ENCODE measurements at places on chromosomes 6 and 20.

DNA sequence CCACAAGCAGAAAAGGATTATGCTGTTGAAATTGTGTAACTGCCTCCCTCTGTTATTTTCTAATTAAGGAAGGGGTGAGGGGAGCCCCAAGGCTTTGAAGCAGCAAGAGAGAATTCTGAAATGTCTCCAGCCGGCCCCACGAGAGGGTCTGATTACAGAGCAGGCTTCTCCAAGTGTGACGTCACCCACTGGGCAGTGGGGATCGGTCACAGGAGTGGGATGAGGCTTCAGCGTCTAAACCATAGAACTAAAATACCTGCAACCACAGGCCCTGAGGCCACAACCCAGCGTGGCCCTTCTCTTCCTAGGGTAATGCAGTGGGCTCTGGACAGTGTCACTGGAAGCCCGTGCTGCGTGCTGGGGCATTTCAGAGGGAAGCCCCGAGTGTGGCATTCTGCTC is 38.6 kb upstream of the APCDD1L start:
- DNase-seq: peak; percentile 39

GRCh38 chr6:88124925-88125557 is 41.1 kb downstream of the CNR1 start:
- no peak for DNase-seq

GRCh38 chr6:68693271-68693670 is 58.2 kb downstream of the ADGRB3 start:
- no peak for DNase-seq

GRCh38 chr6:30988209-30988825 is 4.8 kb downstream of the MUC21 start:
- no peak for DNase-seq

DNA sequence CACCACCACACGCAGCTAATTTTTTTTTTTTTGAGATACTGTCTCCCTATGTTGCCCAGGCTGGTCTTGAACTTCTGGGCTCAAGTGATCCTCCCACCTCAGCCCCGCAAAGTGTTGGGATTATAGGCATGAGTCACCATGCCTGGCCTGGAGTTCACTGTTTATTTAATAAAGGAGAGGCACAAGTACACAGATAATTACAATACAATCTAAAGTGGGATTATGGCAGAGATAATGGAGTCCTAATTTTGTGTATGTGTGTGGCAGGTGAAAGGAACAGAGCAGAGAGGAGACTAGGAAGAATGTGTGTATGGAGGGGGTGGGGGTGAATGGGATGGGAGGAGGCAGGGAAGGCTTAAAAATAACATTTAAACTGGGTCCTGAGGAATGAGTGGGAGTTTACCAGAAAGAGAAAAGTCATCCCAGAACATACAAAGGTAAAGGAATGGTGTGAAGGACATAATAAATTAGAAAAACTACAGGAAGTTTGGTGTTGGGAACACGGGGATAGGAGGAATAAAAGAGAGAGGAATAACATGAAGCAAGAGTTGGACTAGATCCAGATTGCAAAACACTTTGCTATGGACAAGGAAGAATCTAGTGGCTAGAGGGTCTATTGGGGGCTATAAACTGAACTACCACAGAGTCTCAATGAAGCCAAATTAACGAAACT is 4.4 kb downstream of the NCOA5 start:
- no peak for DNase-seq

- DNase-seq: no peak
Measured at GRCh38 chr20:42961771-42962170, 227.9 kb downstream of the PTPRT start.

- DNase-seq: no peak
Measured at GRCh38 chr6:36504982-36505381, 42.3 kb downstream of the STK38 start.

- peak; percentile 66 for DNase-seq
Measured at GRCh38 chr20:33299111-33299603, 16.1 kb downstream of the BPIFB1 start.

GRCh38 chr6:39107034-39107433 is 8.0 kb downstream of the SAYSD1 start:
- no peak for DNase-seq

- DNase-seq: no peak
Measured at GRCh38 chr6:90502866-90503407, 83.9 kb downstream of the MAP3K7 start.

DNA sequence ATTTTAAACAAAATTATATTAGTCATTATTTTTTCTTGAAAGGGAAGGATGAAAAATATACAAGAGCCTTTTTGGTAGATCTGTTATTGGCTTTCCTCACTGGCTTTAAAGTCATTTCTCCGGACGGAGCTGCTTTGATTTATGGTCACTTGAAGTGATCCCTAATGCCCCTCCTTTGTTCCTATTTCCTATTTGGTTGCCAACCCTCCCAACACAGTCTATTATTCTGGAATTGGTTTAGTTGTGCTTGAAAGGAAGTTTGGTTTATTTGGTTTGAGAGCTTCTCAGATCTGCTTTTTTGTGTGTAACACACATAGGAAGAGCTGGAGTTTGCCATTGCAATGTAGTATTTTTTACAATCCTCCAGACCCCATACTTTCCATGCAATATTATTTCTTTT is 347.9 kb downstream of the RFPL4B start:
- no peak for DNase-seq

GRCh38 chr20:45456632-45457031 is 12.9 kb upstream of the WFDC2 start:
- no peak for DNase-seq

DNA sequence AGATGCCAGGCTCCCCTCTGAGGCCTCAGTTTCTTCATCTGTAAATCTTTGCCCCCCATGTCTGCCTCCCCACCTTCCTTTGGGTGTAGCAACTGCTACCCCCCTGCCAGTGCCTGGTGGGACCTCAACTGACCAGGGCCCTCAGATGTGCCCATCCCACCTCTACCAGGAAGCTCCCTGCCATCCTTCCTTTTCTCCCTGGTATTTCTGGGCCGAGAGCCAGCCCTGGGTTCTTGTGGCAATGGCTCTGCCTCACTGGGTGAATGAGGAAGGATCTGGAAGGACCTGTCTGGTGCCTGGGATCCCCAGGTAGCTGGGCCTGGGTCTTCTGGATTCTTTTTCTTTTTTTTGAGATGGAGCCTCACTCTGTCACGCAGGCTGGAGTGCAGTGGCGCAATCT is 141.1 kb upstream of the RNF24 start:
- DNase-seq: no peak

DNA sequence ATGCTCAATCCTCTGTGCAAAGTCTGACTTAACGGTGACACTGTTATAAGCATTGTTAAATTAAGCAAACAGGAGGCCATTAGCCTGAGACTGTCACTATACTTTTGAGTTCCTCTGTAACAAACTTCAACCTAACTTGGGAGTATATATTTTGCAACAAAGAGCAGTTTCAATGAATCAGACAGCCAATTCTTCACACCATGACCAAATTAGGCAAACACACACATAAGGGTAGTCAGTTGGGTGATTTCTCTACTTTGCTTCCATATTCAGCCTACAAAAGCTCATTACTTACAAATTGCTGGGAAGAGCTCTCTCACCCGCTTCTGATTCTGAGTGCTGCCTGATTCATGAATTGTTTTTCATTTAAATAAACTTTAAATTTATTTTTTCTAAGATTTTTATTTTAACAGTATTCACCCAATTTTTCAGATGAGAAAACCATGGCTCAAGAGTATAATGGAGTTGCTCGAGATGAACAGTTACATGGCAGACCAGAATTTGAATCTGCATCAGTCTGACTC is 60.5 kb downstream of the HACE1 start:
- no peak for DNase-seq

DNA sequence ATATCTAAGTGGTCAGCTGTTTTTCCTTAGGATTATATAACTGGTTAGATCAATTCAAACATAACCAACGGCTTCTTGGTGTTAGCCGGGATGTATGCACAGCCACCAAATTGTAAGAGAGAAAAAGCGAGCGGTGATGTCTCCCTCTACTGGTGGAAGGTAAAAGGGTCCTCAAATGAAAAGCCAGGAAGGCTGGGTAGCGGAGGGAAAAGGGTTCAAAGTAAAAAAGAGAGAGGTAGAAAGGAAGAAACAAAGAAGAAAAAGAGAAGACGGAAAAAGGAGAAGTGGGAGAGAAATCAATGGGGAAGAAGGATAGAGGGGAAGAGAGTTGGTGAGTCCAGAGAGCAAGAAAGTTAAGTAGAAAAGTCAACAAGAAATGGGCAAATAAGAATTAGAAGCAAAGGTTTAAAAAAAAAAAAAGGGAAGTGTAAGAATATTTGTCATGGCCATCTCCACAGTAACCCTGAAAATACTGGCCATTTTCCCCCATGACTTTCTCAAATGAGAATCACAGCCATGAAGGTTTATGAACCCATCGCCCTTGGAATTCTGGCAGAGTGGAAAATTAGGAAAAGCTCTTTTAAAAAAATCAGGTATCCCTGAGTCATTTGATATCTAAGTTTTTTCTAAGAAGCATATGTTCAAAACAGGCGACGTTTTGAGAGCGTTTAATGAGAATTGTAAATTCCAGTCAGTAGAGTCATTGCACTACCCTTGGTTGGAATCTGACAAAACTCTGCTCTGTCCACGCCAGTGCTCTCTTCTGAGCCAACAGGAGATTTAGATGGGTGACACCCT is 155.6 kb upstream of the SNX9 start:
- no peak for DNase-seq

DNA sequence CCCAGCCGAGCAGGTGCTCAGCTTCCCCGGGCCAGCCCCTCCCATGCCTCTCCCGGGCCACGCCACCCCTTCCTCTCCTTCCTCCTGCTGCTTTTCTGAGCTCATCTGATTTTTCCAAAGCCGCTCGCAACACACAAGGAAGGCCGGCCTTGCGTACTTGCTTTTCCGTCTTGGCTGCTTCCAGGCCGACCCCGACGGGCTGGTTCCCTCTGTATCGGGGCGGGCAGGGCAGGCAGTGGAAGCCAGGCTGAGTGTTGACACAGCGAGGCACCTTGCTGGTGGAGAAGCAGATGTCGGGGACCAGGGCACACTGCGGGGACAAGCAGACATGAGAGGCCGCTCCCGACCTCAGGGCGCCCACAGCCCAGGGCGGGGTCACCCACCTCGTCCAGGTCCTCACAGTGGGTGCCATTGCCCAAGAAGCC is 21.1 kb downstream of the THBS2 start:
- DNase-seq: no peak

DNA sequence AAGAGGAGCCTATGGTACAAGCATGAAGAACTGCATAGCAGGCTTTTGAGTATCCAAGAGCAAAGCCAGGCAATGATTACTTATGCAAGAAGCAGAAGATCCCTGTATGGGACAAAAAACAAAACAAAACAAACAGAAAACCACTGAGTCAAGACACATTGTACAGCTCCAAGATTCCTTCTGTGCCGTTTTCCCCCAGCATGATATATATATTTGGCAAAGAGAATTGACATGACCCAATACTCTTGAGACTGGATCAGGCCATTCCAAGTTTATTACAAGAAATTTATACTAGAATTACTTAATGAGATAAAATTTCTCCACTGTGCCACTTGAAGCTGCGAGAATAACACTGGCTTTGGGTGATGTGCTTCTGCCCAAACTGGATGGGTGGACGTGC is 65.5 kb downstream of the TRMT11 start:
- no peak for DNase-seq

DNA sequence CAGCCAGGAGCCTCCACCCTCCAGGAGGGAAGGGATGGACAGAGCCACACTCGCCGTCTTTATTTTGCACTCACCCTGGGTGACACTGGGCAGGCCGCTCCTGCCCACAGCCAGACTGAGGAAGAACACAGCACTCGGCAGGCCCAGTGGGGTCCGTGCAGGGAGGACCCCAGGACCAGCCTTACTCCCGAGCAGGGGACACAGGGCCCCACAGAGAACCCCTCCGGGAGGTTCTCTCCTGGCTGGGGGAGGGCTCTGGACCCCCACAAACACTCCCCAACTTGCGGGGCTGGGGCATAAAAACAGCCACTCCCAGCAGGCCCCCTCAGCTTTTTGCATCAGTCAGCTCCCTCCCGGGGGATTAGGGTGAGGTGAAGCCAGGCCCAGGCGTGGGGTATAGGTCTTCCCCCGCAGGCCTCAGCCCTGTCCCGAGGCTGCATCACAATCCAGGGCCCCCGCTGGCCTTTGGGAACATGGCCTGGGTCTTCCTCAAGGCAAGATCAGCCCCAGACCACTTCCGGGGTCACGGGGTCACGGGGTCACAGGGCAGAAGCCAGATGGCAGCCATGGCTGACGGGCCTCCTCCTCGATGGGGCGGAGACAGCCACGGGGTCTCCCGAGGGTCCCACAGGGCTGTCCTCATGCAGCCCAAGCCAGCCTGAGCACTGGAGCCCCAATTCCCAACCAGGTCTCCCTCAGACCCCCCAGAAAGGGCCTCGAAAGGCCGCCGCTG is 3.2 kb downstream of the TNFRSF6B start:
- peak; percentile 33 for DNase-seq

GRCh38 chr20:49276961-49277785 is 684 bp downstream of the ZNFX1 start:
- peak; percentile 68 for DNase-seq

GRCh38 chr6:40997234-40997957 is 41.6 kb downstream of the UNC5CL start:
- DNase-seq: no peak

DNA sequence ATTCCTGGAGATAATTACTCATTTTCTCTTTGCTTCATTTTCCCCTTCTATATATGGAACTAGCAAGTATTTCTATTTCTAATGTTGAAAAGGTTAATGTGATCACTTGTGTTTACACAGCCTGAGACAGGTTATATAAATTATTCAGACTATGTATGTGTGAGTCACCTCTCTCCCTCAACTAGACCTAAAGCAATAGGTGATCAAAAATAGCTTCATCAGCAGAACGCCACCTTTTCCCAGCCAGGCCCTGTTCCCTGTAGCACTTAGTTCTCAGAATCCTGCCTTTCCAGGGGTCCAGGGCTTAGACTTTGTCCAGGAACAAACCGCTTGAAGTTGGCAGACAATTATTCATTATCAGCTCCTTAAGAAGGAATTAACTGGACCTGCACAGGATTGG is 125.3 kb upstream of the EXOC2 start:
- no peak for DNase-seq

- no peak for DNase-seq
Measured at GRCh38 chr20:54092021-54092420, 21.6 kb upstream of the BCAS1 start.

DNA sequence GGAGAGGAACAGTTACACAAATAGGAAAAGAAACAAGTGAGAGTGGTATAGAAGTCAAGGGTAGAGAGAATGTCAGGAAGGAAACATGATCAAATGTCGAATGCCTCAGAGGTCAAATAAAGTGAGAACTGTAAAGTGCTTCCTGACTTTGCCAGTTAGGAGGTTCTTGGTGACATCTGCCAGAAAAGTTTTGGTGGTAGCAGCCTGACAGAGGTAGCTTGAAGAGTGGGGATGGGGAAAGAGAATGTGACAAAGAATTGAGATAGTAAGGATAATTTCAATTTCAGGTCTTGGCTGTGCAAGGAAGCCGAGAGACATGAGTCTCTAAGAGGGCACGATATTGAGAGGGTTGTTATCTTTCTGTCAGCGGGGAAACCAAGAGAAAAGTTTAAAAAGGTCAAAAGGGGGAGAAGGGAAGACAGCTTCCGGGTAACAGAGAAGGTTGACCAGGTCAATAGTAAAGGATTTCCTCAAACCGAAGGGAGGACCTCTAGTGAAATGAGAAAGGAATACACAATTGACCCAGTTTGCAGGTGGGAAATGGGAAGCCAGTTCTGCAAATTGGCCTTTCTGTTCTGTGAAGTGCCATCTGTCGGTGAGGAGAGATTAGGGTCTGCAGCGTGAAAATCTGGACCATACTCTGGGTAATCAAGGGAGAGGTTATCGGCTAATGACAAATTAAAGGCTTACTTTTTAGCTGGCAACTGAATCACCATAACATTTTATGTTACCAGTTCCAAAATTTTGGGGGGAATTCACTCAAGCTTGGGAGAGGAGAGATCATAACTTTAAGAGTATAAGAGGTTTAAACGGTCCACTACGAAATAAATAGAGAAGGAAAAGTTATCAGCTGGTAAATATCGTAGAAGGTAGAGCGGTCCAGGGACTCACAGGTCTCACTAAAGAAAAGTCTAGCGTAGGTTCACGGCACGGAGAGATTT is 973 bp upstream of the BRD2 start:
- DNase-seq: no peak

Measured in right cardiac atrium (tissue), 5 donors.